Activated CD4-positive, alpha-beta T cell treated with anti-CD3 and anti-CD28 coated beads, Interleukin-2, Interleukin-6, amounts not matched to agents 100 ng/mL and 50 ng/mL, durations not matched to agents 16 hours and 8 hours (primary cell): ENCODE measurements at places on chromosomes 1 and 21.

DNA sequence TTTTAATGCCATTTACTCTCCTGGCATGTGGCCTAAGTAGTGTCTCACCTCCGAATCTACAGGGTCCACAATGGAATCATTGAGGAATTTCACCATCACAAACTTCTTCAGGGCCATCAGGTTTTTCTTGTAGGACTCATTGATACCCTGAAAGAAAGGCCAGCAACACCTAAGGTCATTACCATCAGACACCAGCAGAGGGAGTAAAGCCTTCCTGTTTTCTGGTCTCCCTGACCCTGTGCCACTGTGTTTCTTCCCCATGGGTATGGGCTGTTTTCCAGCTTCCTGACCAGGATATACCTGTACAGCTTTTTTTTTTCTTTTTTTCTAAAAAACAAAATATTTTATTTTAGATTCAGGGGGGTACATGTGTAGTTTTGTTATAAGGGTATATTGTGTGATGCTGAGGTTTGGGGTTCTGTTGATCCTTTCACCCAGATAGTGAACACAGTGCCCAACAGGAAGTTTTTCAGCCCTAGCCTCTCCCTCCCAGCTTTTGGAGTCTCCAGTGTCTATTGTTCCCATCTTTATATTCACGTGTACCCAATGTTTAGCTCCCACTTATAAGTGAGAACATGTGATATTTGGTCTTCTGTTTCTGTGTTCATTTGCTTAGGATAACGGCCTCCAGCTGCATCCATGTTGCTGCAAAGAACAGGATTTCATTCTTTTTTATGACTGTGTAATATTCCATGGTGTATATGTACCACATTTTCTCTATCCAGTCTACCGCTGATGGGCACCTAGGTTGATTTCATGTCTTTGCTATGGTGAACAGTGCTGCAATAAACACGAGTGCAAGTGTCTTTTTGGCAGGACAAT, 18.3 kb downstream of the PPT1 start:
- DNase-seq: peak; percentile 74

- DNase-seq: no peak
These were observed 56.3 kb upstream of the BACE2 start for GRCh38 chr21:41111681-41112080.

GRCh38 chr21:46119144-46119636, 21.3 kb downstream of the COL6A2 start:
- DNase-seq: no peak

GRCh38 chr1:45275054-45275453, 51.6 kb upstream of the HPDL start:
- DNase-seq: no peak

DNA sequence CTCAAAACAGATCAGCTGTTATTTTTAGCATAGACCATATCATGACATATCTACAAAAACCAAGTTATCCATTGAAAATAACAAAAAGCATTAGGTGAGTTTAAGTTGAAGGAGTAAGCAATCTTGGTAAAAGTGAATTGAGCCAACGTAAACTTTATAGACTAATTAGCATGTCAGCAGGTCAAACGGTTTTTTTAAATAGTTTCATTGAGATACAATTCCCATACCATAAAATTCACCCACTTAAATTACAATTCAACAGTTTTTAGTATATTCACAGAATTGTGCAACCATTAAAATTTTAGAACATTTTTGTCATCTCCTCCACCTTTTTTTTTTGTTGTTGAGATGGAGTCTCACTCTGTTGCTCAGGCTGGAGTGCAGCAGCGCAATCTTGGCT, 92.1 kb downstream of the TGFBR3 start:
- DNase-seq: no peak

DNA sequence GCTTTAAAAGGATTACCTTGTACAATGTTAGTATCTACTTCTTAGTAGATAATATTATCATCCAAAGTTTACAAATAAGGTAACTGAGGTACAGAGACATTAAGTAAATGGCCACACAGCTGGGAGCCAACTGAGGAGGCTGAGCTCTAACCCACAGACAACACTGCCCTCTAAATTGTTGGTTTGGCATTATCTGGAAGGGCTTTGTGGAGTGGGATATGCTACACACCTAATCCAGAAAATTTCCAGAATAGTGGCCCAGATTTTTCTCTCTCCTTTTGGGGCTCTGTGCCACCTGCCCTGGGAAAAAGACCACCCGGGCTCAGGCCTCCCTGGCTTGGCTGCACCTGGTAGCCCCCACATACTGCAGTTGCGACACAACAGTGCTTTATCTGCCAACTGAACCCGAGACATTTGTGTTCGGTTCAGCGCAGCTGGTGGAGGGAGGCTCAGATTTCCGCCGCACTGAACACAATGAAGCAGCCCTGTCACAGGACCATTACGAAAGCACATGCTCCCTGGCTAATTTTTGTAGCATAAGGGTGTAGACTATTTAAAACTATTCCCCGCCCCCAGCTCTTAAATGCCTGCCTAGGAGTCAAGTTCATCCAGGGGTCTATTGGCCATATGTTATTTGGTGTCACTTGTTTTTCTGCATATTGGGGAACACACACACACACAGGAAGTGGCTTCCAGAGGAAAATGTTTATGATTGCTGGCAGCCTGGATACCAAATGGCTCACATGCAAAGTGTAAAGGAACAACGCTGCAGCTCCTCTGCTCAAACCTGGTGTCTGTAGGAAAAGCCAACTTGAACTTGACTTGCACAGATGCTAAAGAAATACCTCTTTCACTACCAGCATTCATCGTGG, 92.3 kb upstream of the ESRRG start:
- DNase-seq: no peak

GRCh38 chr1:225816643-225817538, 7.0 kb downstream of the EPHX1 start:
- no peak for DNase-seq
